ENCODE measurements at places on chromosomes 3 and 15.
A peak's percentile ranks its signal among the peaks of the same experiment; 100 is the strongest.

DNA sequence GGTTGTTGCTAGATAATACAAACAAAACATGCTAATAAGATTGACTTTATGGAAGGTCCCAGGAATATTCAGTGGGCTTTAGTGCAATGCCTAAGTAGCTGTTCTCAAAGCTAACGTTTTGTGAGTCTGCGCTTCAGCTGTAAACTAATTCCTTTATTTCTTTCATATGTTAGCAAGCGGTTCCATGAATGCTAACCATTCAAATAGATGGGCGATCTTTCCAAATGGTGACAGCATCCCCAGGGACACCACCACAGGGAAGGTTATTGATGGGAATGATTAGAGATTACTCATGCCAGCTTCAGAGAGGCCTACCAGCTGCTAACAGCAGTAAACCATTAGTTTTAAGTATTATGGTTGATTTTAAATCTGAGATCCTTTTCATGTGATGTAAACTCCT lies 405.7 kb upstream of the MCTP2 start:
- peak; percentile 4 for DNase-seq

DNA sequence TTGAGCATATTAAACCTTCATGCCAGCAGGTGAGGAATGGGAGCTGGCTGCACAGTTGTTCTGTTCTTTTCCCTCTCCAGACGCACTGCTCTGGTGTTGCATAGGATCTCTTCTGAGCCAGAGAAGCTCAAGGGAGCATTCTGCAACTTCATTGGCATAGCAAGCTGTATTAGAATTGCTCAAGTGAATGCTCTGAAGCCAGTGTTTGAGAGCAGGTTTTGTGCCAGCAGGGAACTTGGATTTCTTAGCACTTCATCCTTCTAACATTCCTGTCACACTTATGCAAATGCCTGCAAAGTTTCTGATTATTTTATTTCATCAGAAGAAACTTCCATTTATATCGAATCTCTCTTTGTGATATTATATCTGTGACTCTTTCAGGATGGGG lies 366.6 kb downstream of the AGBL1 start:
- DNase-seq, result no peak

DNA sequence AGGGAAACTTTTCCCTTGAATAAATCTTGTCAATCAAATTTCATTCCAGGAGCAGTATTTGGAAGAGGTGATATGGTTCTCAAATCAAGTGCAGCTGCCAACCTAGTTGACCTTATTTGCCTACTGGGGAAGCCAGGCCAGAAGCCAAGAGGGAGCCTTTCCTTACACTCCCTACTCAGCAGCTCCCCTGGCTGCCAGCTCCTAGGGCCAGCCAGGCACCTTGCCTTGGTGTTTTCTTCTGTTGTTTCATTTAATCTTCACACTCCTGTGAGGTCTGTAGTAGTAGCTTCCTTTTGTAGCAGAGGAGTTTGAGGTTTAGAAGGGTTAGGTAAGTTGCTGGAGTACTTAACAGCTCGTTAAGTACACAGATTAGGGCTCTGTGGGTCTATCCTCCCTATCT lies 22.6 kb downstream of the MKRN2OS start:
- DNase-seq, result no peak

DNA sequence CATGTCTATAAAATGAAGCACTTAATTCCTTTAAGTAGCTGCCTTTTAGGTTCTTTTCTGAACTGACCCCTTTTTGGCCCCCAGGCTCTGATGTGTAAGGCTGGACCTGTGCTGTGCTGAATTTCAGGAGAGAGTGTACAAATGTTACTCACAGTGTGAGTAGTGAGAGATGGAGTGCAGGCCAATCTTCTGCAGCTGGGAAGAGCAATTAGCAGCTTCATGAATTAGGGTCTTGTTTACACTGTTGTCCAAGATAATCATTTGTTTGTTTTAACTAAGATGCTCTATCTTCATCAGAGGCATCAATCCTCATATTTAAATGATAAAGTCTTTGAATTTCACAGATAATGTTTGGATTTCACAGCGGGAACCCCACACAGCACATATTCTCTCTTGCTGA lies 19.4 kb downstream of the ARPP21 start:
- no peak for DNase-seq

DNA sequence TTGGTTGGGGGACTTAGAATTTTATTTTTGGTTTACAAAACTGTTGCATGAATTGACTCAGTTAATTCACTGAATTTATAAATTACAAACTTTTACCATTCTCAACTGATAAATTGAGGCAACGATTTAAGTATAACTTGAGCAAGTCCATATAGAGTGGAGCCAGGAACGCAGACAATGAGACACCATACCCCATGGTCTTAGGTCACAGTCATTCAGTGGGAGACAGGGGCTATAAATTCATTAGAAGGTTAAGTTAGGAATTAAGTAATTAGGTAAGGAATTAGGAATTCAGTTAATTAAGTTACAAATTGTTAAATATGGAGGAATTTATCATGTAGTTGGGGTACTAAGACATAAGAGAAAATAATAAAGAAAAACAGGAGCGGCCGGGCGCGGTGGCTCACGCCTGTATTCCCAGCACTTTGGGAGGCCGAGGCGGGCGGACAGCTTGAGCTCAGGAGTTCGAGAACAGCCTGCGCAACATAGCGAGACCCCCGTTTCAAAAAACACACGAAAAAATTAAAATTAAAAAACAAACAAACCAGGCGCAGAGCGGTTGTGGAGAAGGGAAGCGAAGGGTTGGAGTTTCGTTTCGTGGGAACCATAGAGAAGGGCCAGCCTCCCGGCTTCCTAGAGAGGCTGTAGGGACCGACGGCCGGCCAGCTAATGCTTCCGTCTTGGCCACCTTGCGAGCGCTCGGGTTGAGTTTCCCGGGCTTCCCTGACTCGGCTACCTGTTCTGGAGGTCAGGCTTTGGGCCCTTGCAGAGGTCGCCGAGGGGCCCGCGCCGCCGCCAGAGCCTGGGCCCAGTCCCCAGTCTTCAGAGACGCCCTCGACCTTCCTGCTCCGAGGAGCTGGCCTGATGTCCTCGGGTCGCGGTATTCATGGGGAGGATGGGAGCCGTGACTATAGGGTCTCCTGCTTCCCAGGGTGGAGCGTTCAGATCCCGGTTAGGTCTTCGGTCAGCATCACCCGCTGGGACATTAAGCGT lies at the start of gene ZNF619:
TSS of gene ZNF619 (plus strand) at position 645 of the 993 bp plus-strand sequence. CDS start 858 bp downstream, outside the sequence.
- peak; percentile 86 for DNase-seq

DNA sequence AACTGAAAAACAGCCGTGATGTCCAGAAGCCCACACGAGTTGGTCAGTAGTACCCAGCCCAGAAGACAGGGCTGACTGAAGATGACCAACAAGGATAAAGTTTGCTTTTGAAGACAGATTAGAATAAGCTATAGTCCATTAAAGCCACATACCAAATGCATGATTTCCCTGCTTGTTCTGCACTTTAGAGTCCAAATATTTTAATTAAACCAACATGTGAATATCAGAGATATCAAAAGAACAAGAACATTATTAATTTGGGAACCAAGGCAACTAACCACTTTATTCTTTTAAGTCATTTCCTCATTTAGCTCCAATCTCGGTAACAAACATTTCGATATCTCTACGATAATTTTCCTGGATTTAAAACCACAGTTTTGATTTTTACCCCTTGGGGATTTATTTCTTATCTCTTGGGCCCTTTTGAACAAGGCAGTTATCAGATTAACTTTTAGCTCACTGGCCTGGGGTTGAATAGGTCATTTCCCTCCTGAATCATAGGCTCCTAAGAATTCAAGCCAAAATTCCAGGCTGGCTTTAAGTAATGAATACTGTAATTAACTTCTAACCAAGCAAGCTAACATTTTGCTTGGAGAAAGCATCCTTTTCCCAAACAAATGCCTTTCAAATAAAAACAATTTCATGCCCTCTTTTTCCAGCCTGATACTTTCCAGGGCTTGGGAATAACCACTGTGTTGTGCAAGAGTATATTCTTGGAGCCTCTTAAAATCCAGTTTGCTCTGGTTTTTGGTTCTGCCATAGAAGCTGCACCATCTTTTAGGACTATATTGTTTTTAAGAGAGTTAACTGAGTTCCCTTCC lies 102.9 kb upstream of the NR2E3 start:
- peak; percentile 52 for DNase-seq

- DNase-seq, result peak; percentile 87
Observed at GRCh38 chr15:89776274-89777072, at the start of gene MESP2. Gene MESP2 (plus strand): TSS chr15:89776332. CDS start chr15:89776358, 26 bp downstream.

DNA sequence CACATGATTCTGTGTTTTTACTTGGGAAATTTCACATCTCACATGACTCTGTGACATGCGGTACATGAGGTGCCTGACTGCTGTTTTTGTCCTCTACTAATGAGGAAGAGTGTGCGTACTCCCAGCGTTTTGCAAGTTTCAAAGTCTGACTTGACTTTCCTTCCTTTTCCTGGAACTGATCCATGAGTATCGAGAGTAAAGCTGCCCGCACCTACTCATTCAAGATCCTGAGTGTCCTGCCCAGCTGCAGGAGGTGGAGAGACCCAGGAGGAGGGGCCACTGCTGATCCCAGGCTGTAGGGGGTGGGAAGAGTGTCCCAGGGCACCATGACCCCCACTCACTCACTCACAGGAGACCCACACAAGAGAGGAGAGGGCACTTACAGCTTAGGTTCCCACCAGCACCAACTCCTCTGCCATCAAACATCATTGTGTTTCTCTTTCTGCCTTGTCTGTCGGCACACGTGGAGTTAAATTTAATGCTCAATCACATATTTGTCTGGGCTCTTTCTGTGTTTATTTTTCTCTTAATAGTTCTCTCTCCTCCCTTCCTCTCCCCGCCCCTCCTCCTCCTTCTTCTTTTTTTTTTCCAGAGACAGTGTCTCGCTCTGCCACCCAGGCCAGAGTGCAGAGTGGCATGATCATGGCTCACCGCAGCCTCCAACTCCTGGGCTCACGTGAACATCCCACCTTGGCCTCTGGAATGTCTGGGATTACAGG lies 1.4 kb downstream of the CCR5AS start:
- DNase-seq, result no peak

- DNase-seq, result no peak
Observed at GRCh38 chr3:152760591-152760990, 74.3 kb upstream of the P2RY1 start.

DNA sequence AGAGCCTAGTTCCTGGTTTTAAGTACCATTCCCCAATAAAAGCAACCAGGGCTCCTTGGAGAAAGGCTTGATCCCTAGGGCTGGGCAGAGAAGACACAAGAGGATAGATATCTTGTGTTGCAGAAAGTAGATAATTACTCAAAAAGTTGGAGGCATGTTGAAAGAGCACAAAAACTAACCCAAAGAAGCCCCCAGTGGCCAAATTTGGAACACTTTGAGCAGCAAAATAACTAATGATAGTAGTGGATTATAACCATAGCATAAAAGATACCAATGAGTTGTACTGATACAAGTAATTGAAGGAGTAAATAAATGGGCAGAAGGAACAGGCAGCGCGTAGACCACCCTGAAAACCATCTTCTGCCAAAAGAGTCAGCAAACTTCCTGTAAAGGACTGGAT lies 12.0 kb downstream of the EXOSC7 start:
- peak; percentile 21 for DNase-seq

DNA sequence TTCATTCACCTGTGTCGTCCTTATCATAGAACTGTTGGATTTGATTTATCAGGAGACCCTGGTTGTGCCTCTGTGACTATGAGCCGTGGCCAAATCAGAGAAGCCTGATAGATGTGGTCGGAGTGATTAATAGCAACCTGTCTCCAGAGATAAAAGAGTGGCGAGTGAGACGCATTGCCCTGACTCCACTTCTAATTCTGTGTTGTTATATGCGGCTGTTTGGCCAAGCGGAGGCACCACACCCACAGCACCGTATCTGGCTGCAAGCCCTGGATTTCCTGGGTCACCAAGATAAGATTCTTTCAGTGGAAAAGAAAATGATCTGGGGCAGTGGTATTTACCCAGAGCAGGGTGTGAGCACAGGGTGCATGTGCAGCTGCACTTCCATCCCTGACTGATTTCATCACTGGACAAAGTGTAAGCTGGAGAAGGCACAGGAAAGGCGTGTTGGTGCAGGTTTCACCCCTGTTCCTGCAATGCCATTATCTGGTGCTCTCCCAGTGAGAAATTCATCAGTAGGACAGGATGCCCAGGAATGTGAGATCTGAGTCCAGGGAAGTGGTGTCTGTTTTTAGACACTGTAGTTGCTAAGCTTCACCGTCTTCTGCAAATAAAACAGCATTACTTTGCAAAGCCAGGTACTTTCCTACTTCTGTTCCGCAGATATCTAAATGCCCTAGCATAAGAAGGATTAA lies 84.6 kb downstream of the CD47 start:
- DNase-seq, result no peak

- no peak for DNase-seq
Observed at GRCh38 chr3:35320646-35321407, 318.5 kb upstream of the ARPP21 start.

DNA sequence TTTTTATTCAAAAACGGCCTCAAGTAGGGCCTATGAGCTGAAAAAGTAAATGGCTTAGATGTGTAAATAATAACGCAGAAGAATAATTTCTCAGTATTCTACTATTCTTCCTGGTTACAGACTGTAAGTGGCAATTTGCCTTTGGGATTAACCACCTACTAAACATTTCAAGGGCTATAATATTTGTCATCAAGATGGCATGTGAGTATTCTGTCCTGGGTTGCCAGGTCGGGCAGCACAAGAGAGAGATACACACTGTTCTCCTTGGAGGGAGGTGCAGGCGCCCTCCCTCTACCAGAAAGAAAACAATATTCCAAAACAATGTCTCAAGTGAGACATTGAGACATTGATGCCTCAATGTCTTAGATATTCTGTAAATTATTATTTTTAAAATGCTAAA lies 278.4 kb downstream of the OCA2 start:
- no peak for DNase-seq

DNA sequence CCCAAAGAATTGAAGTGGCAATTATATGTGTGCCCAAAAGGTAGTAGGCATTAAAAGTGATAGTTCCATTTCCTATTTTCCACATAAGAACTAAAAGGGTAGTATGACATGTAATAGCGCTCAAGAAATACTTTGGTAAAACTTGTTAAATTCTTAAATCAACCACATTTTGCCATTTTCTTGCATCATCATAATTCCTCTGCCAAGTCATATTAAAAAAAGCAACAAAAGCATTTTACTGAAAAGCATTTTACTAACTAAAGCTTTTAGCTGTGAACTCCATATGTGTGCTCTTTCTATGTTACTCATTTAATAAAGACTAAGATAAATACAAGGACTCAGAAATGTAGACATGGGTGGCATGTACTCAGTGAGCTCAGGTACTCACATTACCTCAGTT lies 70.1 kb downstream of the GPR160 start:
- DNase-seq, result peak; percentile 6

DNA sequence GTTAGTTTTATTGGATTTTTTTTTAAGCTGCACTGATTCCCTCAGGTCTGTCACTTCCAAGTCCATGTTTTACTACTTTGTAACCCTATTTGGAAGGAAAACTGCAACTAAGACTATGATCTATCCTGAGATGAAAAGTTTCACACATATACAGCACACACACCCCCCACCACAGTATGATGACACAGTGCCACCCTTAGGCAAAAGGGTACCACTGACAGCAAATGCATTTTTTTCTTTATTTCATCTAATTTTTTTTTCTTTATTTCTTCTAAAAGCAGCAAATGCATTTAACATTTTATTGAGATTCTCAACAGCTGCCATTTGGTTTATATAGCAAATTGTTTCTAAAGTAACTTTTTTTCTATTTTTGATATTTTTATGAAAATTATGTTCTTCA lies 21.2 kb downstream of the NGRN start:
- peak; percentile 33 for DNase-seq

GRCh38 chr3:109548192-109548938 lies 211.0 kb upstream of the DPPA4 start:
- DNase-seq, result no peak

GRCh38 chr3:105837143-105837740 lies 31.6 kb downstream of the CBLB start:
- DNase-seq, result no peak

GRCh38 chr3:188972310-188972709 lies 199.5 kb upstream of the TPRG1 start:
- no peak for DNase-seq

All from AG08395 (cell line).